Mammary epithelial cell (primary cell): ENCODE measurements at places on chromosomes 1 and 21. TPM values are rescaled to one million over a fixed set of nuclear protein-coding genes. Genes with fewer than 3 reads are reported as not detected.

- peak; percentile 12 for DNase-seq
Observed at GRCh38 chr1:7616076-7616832, 154.8 kb upstream of the VAMP3 start.

GRCh38 chr1:204697893-204698292, 12.4 kb upstream of the LRRN2 start:
- DNase-seq = no peak

IL10 gene
- not detected for total RNA-seq

DNA sequence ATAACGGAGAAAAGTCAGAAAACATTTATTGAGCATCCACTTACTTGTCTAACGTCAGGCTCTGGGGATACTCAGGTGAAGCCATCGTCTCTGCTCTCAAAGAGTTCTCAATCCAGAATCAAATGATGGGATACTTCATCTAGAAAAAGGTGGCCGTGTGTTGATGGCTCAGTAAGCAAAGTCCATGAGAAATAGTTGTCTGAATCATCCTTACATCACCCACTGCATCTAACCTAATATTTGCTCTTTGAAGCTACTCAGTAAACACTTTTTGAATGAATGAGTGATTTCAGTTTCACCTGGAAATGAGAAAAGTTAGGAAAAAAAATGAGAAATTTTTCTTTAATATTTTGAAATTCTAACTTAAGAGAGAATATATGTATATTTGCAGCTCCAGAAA, 155.3 kb upstream of the PKN2 start:
- DNase-seq = no peak

DNA sequence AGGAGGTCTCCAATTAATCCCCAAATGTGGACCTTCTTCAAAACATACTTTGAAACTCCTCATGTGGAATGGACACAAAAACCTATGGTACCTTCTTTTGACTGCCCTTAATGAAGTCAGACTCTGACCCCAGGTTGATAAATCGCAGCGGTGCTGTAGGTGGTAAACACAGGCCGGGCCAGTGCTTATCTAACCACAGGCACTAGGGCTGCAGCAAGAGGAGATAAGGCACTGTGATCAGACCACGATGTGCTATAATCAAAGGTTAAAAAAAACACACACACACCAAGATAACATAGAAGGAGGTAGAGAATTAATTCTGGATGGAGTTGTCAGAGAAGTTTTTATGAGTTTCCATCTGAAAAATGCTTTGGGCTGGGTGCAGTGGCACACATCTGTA, 52.3 kb upstream of the SIPA1L2 start:
- DNase-seq = no peak

DNA sequence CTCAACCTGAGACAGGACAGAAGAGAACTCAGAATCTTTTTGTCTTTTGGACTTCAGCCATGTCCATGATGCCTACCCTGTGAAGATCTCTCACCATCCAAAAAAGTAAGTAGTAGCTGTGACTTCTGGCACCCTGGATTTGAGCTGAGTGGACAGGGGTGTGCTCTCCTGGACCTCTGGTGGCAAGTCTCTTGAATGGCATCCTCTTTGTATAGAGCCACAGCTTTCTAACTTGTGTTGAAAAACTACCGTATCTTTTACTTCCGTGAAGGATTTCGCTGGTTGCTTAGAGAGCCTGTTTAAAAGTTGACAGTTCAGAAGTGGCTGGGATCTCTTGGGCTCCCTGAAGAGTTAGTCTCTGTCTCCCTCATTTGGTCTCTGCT, 1.8 kb downstream of the MFN2 start:
- DNase-seq = no peak

DNA sequence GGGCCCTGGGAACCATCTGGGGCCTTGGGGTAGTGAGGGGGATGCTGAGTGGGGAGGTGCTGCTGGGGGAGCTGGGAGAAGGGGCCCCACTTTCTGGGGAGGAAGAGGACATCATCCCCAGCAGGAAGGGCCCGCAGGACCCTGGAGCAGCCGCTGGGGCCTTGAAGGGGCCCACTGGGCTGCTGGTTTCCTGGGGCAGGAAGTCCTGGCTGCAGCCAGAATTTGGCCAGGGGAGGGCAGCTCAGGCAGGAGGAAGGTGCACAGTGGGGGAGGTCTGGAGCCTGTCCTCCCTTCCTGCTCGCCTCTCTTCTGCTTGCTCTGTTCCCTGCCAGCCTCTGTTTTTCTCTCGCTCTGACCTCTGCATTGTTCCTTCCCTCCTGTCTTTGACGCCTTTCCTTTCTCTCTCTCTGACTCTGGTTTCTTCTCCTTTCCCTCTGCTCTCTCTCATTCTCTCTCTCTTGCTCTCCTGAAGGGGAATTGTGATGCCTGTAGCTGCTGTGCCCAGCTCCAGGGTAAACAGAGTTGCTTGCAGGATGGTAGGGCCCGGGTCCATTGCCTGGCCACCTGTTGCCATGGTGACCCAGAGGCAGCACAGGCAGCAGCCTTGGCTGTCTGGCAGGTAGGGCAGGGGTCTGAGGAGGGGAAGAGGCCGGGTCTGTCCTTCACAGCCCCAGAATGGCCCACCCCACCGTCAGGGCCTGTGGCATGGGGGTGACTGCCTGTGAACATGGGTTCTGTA, 23.9 kb downstream of the ACOT11 start:
- no peak for DNase-seq

GRCh38 chr1:33918368-33918767, 54.5 kb downstream of the HMGB4 start:
- DNase-seq = no peak

CATSPERE gene
- 1.2 TPM for total RNA-seq

GRCh38 chr1:25066731-25067517, 136.8 kb upstream of the RUNX3 start:
- DNase-seq = no peak

DNA sequence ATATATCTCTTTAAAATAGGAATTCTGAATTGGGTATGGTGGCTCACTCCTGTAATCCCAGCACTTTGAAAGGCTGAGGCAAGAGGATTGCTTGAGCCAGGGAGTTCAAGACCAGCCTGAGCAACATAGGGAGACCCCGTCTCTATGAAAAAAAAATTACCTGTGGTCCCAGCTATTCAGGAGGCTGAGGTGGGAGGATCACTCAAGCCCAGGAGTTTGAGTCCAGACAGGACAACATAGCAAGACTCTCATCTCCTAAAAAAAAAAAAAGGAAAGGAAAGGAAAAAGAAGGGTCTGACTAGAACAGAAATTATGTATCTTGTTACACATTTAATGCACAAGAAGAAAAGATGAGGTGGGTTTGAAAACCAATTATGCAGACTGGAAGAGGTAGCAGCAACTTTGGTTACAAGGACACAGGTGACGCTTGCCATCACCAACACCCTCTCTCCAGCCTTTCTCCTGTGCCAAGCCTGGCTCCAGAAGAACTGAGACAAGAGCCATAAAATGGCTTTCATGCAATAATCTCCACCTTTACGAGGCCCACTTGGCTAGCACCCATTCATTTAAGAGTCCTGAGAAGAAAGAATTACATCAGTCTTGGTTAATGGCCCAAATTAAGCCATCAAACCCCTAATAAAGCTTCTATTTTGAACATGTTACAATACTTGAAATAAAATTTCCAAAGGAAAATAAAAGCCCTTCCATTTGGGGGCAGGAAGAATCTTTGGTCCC, 4.8 kb upstream of the SELENBP1 start:
- DNase-seq = no peak

VWA5B1 gene
- not detected for total RNA-seq

DNA sequence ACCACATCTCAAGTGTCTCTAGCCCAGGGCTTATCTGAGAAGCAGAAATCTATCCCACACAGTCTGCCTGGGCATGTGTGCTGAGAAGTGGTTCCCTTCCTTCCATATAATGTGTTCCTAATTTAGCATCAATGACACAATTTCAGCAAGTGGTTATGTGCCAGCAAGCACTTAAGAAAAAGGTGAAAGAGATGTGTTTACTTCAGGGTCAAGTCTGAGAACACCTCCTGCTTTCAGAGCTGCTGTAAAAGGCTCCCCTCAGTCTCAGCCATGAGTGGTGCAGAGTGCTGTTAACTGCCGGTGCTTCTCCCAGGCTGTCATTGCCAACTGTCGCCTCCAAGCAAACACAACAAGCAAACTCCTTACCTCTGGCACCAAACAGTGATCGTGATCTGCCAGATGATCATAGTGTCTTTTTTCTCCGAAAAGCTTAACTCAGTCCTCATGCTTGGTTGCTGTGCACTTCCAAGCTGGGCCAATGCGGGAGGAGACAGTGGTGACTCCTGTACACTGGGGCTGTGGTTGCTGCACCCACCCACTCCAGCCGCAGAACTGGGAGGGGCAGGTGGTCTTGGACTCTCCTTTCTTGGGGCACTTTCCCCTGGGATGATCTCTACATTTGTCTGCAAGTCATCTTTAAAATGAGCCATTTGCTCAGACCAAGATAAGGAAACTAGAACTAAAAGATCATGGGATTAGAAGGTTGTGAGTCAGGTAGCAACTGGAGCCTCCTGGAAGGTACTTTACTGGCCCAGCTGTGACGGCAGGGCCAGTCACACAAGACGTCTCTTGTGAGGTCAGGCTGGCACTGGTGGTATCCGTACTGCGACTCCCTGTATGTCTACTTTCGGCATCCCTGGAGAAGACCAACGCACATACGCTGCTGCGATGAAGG, 32.4 kb downstream of the ATP1A1 start:
- DNase-seq = no peak

PRDM16 gene
- not detected for total RNA-seq

DNA sequence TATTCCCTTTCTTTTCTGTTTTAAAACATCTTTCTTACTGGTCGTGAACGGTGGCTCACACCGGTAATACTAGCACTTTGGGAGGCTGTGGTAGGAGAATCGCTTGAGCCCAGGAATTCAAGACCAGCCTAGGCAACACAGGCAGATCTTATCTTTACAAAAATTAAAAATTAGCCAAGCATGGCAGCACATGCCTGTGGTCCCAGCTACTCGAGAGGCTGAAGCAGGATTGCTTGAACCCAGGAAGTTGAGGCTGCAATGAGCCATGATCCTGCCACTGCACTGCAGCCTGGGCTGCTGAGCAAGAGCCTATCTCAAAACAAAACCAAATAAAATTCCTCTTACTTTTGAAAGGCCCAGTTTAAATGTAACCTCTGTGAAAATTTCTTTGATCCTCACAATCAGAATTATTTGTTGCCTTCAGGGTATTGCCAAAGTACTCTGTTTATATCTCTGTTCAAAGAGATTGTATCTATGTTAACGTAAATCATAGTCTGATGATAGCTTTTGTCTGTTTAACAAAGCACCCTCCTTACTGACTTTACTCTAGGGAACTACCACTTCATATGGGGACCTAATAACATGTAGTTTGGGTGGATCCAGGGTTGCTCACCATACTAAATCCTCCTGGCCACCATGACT, 71.6 kb downstream of the RERE start:
- DNase-seq = no peak

TSSK3 gene
- 1.0 TPM for total RNA-seq

- no peak for DNase-seq
Observed at GRCh38 chr1:2190491-2190976, 4.0 kb downstream of the FAAP20 start.

GRCh38 chr1:6414881-6415626, 4.7 kb downstream of the HES2 start:
- DNase-seq = peak; percentile 90

- no peak for DNase-seq
Observed at GRCh38 chr1:85836736-85837135, 128.5 kb upstream of the ZNHIT6 start.

DNA sequence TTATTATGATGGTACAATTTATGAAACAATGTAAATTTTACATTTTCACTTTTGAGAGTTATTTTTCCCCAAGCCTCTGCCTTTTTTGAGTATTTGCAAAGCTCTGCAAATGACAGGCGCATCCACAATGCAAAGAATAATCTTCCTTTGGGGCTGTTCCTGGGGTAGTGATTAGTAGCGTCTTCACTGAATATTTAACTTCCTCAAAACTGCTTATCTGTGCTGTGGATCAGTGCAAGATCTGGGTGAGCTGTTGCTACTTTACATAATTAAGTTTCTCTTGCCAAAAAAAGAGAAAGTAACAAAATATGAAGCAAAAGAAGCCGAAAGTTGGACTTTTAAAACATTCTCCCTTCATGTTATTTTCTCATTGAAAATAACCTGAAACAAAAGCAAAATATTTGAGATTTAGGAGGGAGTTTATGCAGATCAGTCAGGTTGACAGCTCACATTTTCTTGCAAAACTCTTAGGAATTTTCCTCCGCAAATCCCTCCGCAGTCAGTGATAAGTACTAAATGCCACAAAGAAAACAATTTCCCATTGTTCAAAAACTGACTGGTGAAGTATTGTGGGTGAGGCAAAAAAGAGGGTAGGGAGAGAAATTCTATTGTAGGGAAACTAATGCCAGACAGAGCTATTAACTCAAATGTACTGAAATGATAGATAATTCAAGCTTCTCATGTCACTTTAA, 276.4 kb upstream of the B3GALT2 start:
- peak; percentile 53 for DNase-seq

DNA sequence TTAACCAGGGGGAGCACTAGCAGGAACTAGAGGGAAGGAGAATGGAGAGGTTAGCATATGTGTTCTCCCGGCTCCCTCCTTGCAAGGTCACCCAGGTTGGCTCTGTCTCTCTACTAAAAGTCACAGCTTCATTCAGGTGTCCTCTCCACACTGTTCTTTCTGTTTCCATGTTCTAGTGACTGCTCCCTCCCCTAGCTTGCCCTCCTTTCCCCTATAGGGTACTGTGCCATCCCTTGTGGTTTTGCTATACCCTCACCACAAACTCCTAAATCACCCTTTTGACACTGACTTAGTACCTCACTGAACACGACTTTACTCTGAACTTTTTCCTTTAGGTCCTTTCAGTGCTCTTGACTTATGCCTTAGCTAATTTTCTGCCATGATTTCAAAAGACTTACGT, 389.3 kb downstream of the ST6GALNAC3 start:
- DNase-seq = no peak

DYRK3 gene
- total RNA-seq = 23.2 and 45.4 TPM in 2 replicates
